ENCODE measurements at places on chromosomes 7 and 10.

DNA sequence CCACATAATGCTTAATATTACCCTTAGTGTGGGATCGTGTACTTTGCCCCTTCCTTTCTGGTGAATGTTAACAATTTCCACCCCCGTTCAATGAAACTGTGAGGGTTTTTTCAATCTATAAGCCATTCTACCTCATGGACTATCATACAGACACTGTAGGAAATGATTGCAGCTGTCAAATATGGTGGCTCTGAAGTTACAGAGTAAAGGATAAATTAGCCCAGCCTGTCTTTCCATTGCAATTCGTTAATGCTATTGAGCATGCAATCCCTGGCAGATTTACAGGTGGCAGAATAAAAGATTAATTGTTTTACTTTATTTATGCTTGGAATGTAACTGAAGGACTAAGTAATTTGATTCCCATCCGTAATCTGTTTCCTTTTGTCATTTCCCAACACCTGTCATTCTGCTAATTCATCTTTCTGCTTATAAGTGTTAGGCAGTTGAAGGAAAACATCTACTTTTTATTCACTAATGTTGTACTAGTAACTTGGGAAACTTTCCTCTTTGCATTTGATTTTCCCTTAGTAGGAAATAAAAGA, 1211.6 kb upstream of the LRRN3 start:
- peak; percentile 51 for DNase-seq

DNA sequence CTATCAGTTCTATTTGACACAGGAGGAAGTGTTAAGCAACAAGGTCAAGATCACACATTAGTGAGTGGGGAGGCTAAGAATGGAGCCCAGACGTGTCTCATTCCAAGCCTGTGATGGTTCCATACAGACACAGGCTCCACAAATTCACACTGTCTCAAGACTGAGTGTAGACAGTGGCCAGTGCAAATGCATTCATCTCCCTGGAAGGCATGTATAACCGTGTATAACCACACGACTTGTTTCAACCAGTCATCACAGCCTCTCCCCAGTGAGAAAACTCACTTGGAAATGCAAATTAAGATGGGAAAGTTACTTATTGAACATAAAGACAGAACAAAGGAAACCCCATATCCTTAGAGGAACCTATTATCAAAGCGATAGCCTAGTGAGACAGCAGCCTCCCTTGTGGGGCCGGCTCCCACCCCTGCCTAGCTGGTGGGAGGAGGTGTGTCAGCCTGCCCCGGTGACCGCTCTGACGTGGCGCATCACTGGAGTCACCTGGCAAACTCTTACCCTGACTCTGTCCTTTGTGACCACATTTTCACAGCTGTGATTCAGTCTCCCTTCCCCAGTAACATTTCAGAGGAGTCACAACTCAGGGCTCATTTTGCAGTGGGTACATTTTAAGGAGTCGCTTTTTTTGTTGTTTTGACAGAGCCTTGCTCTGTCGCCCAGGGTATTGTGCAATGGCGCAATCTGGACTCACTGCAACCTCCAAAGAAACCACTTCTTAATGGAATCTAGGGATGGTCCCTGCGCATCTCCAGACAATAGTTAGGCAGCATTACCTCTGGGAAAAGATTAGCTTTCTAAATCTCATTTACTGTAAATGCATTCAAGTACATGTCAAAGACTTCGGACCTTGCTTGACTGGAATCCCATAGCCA, 126.6 kb upstream of the PARD3 start:
- DNase-seq = no peak

DNA sequence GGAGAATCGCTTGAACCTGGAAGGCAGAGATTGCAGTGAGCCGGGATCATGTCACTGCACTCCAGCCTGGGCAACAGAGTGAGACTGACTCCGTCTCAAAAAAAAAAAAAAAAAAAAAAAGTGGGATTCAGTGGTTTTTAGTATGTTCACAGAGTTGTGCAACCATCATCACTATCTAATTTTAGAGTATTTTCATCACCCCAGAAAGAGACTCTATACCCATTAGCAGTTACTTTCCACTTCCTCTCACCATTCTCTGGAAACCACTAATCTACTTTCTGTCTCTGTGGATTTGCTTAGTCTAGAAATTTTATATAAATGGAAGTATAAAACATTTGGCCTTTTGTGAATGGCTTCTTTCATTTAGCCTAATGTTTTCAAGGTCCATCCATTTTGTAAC, 113.4 kb downstream of the ST7 start:
- no peak for DNase-seq

GRCh38 chr10:101195921-101196320, 33.3 kb downstream of the LBX1 start:
- DNase-seq = no peak

DNA sequence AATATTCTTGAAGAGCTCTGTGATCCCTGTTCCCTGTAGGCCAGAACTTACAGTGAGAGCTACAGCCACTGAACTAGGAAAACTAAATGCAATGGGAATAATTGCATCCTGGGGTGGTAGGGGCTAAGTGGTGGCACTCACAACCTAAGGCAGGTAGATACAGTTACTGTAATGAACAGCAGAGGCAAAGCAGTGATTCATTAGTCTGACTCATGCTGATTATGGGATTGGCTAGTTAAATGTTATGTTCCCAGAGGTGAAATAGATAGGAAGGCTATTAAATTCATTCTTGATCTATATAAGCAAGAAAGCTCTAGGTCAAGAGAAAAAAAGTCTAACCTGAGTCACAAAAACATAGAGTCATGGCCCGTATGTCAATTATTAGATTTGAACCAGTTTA, 173.1 kb upstream of the MALRD1 start:
- no peak for DNase-seq

- DNase-seq = no peak
These were observed 159.8 kb downstream of the MAGI2 start for GRCh38 chr7:79293655-79294142.

GRCh38 chr10:132972986-132973902, 30.9 kb upstream of the CFAP46 start:
- no peak for DNase-seq

- no peak for DNase-seq
These were observed 2.4 kb downstream of the IPMK start for GRCh38 chr10:58265249-58265648.

- no peak for DNase-seq
These were observed 57.1 kb upstream of the CYP2C18 start for GRCh38 chr10:94626476-94626875.

- no peak for DNase-seq
These were observed 29.7 kb downstream of the IL15RA start for GRCh38 chr10:5947471-5948207.

DNA sequence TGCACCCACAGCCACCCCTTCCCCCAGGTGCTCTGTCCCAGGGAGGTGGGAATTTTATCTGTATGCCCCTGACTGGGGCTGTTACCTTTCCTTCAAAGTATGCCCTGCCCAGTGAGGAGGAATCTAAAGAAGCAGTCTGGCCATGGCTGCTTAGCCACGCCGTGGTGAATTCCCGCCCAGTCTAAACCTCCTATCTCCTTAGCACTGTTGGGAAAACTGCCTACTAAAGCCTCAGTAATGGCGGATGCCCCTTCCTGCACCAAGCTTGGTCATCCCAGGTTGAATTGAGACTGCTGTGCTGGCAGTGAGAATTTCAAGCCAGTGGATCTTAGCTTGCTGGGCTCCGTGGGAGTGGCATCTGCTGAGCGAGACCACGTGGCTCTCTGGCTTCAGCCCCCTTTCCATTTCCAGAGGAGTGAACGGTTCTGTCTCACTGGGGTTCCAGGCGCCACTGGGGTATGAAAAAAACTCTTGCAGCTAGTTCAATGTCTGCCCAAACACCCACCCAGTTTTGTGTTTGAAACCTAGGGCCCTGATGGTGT, 87.2 kb downstream of the ABCC2 start:
- DNase-seq = no peak

- DNase-seq = no peak
These were observed 282.0 kb downstream of the ADK start for GRCh38 chr10:74432841-74433594.

GRCh38 chr10:87541114-87541513, 36.4 kb downstream of the MINPP1 start:
- DNase-seq = no peak

DNA sequence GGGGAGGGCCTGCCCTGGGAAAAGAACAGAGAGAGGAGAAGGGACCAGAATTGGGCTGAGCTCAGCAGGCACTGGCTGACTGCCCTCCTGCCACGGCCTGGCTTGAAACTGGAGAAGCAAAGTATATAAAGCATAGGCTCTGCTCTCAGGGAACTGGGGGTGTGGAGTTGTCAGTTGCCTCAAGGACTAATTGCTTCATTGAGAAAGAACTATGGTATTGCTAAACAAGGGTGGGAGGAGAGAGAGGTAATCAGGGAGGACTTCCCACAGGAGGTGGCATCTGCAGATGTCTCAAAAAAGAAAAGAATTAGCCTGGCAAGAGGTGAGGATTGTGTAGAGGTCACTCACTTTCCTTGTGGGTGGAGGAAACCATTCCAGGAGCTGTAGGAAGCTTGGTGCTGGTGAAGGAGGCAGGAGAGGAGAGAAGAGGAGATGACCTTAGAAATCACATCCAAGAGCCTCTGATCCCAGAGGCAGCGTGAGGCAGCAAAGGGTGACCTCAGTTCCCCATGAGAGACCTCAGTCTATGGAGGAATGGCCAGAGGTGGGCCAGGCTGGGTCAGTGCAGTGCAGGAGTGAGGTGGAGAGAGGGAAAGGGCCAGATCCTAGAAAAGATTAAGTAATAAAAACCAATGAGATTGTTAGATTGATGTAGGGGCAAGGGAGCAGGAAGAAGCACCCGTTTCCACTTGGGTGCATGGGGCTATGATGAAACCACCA, 2.4 kb downstream of the PILRB start:
- DNase-seq = no peak

DNA sequence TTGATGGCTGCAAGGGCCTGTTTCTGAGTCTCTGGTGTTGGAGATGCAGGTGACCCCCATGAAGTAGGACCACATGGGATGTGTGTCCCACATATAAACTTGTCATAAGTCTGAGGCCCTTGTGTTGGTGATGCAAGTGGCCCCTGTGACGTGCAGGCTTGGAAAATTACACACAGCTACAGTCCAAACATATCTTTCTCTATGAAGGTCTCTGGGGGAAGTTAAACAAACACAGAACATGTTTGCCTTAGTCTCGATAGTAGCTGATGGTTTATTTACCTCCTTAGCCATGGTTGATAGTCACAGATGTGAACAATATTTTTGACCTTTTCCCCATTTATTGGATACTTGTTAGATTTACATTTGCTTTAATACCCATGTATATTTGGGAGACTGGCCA, 64.7 kb downstream of the ADCY1 start:
- DNase-seq = no peak

DNA sequence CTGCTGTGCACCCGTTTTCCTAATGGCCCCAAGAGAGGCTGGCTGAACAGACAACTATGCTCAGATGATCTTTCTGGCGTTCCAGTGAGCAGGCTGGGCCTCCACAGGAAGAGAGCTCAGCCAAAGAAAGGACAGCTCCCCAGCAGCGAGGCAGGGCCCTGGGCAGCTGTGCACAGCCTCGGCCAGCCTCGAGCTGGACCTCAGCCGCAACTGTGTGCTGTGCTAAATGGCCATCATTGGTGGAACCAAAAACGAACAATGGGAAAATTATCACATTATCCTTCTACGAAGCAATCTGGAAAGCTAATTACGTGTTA, 97.5 kb downstream of the CTBP2 start:
- no peak for DNase-seq

GRCh38 chr10:59902016-59902415, 4.3 kb downstream of the CCDC6 start:
- no peak for DNase-seq

DNA sequence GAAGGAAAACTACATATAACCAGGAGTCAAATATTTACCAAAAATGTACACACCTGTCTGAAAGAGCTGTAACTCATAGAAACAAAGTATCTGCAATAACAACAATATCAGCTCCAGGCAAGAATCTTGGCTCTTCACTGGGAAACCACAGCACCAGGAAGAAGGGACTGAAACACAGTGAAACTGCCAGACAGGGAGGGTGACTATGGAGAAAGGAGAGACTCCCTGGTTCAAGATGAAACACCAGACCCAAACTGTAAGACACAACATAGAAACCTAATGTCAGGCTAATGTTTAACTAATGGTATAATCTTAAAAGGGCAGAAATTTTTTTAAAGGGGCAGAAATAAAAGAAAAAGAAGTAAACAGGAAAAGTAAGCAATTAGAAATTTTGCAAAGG, 11.5 kb upstream of the TAS2R39 start:
- DNase-seq = no peak

GRCh38 chr10:42754155-42755027, 28.2 kb upstream of the BMS1 start:
- DNase-seq = no peak

DNA sequence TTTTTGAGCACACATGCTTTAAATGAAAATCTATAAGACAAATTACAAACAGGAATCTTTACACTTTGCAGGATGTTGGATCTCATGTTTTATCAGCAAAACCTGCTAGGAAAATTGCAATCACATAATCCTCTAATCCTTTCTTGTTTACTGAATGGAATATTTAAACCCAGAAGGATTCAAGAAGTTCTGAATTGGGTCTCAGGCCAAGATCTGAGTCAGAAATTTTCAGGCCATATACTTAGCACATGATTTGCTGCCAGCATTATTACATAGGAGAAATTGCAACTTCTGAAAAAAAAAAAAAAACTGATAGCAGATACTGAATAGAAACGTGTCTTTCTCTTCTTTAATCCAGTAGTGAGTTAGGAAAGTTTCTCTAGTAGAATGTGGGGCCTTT, 1005.3 kb upstream of the POT1 start:
- no peak for DNase-seq

DNA sequence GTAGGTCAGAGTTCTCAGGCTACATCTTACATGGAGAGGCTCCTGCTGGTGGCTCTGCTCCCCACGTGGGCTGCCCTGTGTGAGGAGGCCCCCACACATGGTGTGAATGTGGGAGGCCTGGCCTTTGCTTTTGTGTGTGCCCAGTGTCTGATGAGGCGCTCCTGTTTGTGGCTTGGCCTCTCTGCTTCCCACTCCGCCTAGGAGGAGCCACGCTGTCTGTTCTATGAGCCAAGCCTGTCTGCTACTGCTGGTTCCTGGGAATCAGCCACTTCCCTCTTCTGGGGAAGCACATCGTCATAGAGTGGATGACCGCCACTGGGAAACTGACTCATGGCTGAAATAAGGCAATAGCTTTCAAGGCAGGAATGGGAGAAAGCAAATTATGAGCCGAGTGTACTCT, 87.1 kb downstream of the CYP26A1 start:
- no peak for DNase-seq

GRCh38 chr7:2220030-2220429, 12.7 kb downstream of the MAD1L1 start:
- no peak for DNase-seq

GRCh38 chr7:137606061-137606674, 240.6 kb downstream of the DGKI start:
- DNase-seq = peak; percentile 68

GRCh38 chr7:18505870-18506460, 10.4 kb downstream of the HDAC9 start:
- no peak for DNase-seq

Measured in NCI-H2081 (cell line).